ENCODE measurements at places on chromosomes 3 and 15.

GRCh38 chr3:64088408-64089205, 65.3 kb upstream of the PSMD6 start:
- DNase-seq = no peak

DNA sequence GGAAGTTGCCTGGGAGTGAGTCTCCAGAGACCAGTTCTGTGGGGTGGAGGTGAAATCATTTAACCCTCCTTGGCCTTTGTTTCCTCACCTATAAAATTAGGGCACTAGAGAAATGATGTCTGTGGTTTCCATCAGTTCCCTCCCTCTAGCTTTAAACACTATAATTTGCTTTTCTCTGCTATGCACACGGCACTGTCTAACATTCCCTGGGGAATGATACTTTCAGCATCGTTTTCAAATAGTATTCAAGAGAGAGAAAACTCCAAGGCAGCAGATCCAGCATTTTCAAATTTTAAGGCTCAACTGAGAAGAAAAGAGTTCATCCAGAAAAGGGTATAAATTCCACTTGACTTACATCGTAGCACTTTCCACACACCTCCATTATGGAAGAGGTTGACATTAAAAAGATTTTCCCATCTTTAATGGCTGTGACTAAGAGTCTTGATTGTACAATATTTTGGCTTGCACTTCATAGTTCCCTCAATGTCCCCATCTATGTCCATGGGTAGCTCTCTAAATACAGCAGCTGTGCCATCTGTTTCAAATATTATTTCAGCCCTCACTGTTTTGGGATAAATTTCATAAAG, 137.7 kb upstream of the ZPLD1 start:
- DNase-seq = no peak

- peak; percentile 54 for DNase-seq
Measured at GRCh38 chr3:1087066-1087560, 5.7 kb upstream of the CNTN6 start.

GRCh38 chr3:115975796-115976195, 352.5 kb downstream of the GAP43 start:
- no peak for DNase-seq

DNA sequence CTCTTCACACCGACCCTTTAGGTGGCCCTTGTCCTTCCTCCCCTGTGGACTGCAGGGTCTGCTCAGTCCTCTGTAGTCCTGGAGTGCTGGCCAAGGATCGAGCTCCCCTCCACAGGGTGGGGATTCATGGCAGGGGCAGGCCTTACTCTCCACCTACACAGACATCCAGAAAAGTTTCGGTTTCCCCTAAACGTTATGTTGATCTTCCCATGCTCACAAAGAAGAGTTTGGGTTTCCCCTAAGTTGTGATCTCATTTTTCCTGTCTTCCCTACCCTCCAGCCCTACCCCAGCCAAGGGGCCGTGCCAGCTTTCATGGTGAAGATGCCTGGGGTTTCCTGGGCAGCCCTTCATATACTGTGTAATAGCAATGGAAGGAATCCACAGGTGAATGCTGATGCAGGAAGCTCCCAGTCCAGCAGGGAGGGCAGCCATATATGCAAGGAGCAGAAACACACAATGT, 10.3 kb downstream of the STOML1 start:
- DNase-seq = no peak

- no peak for DNase-seq
Measured at GRCh38 chr15:50390554-50391264, 33.5 kb upstream of the USP8 start.

DNA sequence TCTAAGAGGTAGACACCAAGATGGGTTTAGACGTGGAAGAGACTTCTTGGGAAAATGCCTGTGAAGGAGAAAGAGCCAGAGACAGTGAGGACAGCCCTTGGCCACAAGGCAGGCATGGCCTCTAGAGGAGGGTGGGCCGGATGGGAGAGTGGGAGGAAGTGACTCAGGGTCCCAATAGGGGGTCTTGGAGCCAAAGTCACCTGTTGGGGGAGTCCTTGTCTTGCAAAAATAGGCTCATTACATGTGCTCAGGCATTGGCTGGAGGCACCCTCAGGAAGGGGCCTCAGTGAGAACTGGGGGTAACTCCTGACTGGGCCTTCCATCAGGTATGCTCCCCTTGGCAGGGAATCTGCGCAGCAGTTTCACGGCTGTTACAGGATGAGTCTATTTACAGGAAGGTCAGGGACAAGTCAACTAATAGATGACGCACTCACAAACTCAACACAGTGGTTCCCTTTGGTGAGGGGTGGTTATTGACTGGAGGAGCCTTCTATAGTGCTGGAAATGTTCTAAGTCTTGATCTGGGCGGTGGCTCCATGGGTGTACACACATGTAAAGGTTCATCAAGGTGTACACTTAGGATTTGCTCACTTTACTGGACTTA, 259.6 kb downstream of the XXYLT1 start:
- DNase-seq = no peak

DNA sequence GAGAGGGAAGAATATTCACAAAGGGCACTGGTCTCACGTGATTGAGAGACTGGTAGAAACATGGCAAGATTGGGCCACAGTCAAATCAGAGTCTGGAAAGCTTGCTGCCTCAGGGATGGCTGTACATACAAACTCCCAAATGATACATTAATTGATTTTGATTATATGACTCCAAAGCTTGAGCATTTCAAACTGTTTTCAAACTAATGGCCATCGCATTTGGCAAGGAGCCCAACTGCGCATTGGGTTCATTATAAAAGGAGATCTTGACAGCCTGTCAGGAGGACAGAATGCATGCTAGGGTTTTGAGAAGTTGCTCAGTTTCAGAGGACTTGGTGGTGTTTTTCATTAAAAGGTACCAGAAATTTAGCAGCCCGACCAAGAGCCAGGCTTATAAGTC, 117.7 kb downstream of the PTPRG start:
- no peak for DNase-seq

- DNase-seq = no peak
Measured at GRCh38 chr3:22269831-22270230, 518.8 kb upstream of the ZNF385D start.

DNA sequence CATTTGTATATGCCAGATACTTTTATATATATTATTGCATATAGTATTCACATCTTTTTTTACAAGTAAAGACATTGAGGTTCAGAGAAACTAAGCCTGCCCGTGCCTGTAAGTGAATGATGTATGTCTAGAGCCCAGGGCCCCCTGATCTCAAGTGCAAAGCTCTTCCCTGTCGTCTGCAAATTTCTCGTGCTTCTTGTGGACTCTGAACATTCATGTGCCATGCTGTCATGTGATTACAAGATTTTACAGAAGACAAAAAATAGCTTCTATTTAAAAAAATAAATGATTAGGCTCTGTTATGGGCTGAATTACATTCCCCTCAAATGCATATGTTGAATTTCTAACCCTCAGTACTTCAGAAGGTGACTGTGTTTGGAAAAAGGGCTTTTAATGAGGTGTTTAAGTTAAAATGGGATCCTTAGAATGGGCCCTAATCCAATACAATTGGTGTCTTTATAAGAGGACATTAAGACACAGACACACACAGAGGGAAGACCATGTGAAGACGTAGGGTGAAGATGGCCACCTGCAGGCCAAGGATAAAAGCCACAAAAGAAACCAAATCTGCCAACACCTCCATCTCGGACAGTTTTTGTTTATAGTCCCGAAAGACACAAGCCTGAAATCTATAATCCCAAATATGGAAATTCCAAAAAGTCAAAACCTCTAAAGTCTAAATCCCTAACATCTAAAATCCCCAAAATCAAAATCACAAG, 3.9 kb upstream of the MASP1 start:
- no peak for DNase-seq

DNA sequence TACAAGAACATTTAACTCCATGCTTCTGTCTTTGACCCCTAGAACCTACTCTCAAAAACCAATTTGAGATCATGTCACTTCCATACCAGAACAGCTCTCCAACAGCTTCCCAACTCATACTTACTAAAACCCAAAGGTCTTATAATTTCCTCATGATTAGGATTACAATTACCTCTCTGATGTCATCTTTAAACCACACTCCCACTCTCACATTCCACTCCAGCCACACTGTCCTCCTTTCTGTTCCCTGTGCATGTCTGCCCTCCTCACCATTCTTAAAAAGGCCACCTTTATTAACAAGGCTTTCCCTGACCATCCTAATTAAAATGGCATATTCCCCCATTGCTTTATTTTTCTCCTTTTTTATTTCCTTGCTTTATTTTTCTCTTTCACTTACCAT, 18.9 kb downstream of the PHC3 start:
- DNase-seq = no peak

- no peak for DNase-seq
Measured at GRCh38 chr3:78937475-78937874, 830.3 kb downstream of the ROBO1 start.

GRCh38 chr3:128632301-128632700, 18.3 kb downstream of the RPN1 start:
- DNase-seq = no peak
